ENCODE measurements at places on chromosomes 3 and 15.

DNA sequence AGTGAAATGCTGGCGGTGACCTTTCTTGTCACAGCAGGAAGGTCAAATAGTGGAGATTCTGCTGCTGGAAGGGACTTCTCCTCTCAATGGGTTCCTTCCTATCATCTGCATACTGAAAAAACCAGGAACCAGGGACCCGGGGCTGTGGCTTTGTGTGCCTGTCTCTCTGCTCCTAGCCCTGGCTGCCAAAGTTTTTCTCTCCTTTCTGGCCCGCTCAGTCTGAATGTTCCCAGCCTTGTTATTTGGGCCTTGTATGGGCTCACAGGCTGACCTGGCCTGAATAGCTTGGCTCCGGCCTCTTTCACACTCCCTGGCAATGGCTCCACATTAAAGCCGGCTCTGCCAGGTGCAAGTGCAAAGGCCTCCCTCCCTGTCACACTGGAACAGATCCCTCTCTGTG lies 94.7 kb downstream of the LRIG1 start:
- DNase-seq, result no peak

GRCh38 chr15:56056626-56057025 lies 63.2 kb upstream of the NEDD4 start:
- DNase-seq, result no peak

DNA sequence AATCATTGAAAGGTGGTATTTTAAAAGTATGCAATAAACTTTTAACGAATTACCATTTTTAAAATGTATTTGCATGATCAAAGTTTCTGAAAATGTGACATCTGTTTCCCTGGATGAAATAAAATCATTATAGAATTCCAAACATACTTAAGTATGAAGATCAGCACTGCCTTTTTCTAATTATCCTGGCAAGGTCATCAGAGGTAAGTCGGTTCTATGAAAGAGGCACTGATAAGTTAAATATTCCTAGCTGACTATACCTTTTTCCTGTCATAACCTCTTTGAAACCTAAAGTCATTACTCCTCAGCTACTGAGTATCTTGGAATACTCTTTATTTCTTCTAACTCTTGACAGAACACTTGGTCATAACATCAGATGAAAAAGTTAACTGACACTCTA lies 406.1 kb upstream of the ALCAM start:
- no peak for DNase-seq

DNA sequence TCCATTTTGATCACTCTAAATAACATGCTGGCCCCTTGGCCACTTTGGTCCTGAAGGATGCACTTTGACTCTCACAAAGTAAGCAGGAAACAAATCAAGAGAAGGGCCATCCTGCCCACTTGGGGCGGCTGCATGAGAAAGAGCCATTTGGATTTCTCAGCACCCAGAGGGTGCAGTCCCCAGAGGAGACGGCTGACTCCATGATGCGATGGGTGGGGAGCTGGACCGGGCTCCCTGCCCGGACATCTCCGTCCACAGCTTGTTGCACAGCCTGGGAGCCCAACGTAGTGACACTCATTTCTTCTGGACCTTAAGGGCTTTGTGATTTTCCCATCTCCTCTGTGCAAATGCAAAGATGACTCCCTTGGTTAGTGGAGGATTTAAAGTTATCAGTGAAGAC lies 4.0 kb upstream of the HRH1 start:
- DNase-seq, result no peak

DNA sequence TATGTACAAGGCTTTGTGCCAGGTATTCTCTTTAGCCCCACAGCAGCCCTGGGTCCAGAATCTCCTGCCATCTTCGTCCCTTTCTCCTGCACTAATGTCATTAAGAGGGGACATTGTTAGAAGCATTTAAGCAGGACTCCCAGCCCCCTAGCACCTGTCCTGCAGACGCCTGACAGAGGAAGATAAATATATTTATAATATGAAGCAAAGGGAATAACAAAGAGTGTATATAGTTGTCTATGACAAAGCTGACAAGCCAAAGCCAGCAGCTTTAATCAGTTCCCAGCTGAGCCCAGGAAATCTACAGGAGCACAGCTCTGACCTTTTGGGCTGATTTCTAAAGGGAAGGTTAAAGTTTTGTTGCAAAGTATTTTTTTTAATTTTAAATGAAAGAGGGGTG lies 96.0 kb downstream of the MEGF11 start:
- DNase-seq, result no peak

GRCh38 chr3:12681943-12682390 lies 18.1 kb upstream of the RAF1 start:
- DNase-seq, result no peak

DNA sequence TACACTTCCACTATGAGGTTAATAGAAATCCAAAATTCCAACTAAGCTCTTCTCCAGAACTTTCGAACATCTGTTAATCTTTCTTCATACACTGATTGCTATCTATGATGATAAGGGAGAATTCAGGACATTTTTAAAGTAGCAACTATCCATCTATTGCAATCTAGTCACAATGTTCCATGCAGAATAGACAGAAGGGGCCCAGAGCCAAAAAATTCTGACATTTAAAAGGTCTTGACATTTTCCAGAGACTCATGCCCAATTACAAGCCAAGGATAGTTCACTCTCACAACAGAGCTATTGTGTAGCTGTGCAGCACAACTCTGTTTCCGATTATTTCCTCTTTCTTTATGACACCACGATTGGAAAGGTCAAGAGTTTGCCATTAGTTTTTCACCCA lies 999.7 kb upstream of the ALCAM start:
- DNase-seq, result no peak

GRCh38 chr15:61748529-61748928 lies 311.7 kb downstream of the VPS13C start:
- no peak for DNase-seq

GRCh38 chr15:40069178-40070165 lies 30.5 kb upstream of the SRP14 start:
- peak; percentile 95 for DNase-seq

DNA sequence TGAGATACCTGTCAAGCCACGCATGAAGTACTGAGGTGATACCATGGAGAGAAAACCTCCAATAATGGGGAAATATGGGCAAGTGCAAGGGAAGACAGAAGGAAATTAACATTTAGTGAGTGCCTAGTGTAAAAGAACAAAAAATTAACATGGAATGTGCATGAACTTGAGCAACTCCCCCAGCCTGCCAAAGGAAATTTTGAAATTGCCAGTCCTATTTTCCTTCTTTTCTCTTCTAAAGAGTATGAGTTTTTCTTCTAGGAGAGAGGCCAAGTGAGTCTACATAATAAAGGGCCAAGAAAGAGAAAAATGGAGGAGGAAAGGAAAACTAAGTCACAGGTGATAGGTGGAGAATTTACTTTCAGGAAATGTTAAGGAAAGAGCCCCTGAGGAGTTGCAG lies 602.4 kb upstream of the MDFIC2 start:
- DNase-seq, result no peak

GRCh38 chr15:57033715-57034439 lies 115.4 kb downstream of the TCF12 start:
- no peak for DNase-seq

- DNase-seq, result no peak
Observed at GRCh38 chr3:116039651-116039985, 405.7 kb downstream of the LSAMP start.

- DNase-seq, result no peak
Observed at GRCh38 chr3:118380576-118380975, 654.1 kb downstream of the IGSF11 start.

- DNase-seq, result no peak
Observed at GRCh38 chr3:41684797-41685735, 276.8 kb downstream of the ULK4 start.

DNA sequence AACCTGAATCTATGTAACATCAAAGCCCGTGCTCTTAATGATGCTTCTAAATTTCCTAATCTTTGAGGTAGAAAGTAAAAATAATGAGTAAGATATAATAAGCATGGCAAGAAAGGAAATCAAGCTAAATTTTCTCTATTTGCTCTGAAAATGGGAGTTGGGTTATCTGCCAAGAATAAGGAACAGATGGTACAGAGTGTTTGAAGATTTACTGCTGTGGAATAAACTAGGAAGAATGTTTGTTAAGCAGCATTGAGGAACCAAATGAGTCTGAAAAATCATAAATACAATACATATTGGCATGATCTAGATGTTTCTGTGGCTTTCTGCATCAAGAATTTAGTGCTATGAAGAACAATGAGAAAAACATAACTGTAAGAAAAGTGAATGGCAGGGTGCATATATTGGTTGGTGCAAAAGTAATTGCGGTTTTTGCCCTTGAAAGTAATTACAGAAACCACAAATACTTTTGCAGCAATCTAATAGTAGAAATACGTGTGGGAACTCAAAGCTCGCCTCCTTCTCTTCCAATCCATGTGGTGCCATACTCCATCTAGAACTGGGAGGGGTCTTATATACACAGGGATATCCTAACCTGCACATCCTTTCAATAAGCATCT lies 87.6 kb downstream of the SUCNR1 start:
- no peak for DNase-seq

DNA sequence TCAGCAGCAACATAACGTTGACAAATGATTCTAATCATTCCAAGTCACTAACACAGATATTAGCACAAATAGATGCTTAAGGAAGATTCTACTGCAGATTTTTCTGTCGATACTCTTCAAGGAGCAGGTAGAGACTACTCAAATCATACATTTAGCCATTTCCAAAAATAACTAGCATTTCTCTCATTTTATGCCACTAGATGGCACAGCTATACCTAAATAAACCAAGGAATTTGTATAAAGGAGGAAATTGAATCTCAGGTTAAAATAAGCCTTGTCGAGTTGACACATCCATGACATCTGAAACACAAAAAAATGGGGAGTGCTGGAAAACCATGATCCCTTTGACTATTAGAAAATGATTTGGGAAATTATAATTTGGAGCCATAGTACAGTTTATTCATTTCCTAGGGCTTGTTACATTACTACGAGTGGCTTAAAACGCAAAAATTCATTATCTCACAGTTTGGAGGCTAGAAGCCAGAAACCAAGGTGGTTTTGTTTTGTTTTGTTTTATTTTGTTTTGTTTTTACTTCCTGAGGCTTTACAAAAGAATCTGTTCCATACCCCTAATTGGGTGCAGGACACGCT lies 59.5 kb upstream of the STRIT1 start:
- DNase-seq, result peak; percentile 53

- no peak for DNase-seq
Observed at GRCh38 chr3:149501524-149501923, 27.0 kb downstream of the TM4SF4 start.

DNA sequence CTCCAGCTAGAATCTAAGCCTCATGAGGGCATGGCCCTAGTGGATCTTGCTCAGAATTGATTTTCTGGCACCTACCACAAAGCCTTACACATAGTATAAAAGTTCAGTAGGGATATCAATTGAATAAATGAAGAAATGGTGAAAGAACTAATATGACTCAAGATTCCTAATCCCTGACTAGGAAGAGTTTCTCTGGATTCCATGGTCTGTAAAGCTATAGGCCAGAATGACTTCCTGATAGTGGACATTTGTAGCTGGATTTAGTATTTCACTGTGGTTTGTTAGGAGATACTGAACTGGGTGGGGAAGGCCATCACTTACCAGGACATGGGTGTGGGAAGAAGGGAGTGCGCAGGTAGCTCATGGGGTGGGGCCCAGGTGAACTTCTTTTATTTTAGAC lies 168.9 kb downstream of the RAP2B start:
- DNase-seq, result no peak

DNA sequence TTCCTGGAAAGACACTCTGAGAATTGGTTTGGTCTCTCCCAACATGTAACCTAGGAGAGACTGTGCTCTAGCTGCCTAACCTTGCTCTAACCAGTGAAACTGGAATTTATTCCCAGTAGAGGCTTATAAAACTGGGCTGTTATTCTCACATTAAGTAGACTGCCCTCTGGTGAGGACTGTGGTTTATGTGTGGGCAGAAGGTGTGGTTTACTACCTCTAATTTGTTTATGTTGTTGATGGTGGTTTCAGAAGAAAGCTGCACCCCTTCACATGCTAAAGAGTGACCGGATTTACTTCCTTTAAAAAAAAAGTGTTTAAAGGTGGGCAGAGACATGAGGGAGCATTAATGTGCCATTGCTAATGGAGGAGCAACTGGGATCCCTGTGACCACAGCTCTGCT lies 273.2 kb downstream of the MECOM start:
- peak; percentile 34 for DNase-seq

- no peak for DNase-seq
Observed at GRCh38 chr3:190130696-190131095, 10.0 kb upstream of the P3H2 start.

DNA sequence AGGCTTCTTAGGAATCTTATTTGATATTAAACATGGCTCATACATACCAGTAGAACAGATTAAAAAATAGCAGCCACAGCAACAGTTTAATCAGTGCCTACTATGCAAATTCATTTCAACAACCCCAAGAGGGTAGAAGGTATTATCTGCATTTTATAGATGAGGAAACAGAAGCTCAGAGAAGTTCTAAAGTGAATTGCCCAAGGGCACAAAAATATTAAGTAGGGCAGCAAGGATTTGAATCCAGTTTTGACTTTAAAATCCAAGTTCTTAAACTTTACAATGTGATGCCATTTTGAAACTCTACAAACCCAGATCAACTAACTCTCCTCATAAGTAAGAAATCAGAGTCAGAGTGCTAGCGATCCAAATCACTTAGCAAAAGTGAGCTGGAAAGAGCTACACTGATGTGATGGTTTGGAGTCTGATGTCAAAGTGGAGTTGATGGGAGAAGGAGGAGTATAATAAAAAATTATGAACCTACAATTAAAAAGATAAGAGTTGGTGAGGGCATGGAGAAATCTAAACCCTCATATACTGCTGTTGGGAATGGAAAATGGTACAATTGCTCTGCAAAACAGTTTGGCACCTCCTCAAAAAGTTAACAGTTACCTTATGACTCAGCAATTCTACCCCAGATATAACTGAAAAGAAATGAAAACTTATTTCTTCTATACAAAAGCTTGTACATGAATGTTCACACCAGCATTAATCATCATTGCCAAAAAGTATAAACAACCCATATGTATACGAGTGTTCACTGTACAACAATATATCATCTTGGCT lies 51.0 kb upstream of the PLXND1 start:
- no peak for DNase-seq

DNA sequence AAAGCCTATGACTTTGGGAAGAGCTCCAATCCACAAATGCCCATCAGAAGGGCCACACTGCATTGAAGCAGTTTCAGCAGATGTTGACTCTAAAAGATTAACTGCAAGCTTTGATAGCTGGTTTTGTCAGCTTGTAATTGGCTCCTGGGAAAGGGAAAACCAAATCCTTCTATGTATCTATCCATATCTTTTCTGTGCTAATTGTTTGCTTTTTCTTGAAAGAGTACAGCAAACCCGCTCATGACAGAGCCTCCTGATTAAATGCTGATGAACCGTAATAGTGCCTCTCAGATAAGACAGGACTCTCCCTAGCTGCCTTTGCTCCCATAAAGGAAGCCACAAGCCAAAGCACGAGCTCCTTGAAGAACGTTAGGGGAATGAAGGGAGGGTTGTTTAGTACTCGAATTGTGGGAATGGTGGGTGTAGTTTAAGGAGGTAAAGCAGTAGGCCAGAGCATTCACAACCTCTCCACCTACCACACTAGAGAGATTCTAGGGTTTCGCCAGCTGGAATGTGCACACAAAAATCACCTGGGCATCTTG lies 33.6 kb upstream of the LRIG1 start:
- DNase-seq, result no peak

GRCh38 chr3:144142151-144142840 lies 170.7 kb downstream of the DIPK2A start:
- no peak for DNase-seq

- DNase-seq, result no peak
Observed at GRCh38 chr3:170437696-170438407, 19.2 kb downstream of the CLDN11 start.

- no peak for DNase-seq
Observed at GRCh38 chr15:76953913-76954312, 22.4 kb downstream of the RCN2 start.

Data from RPMI8226 (cell line).